Stimulated activated CD8-positive, alpha-beta memory T cell treated with anti-CD3 and anti-CD28 coated beads, Interleukin-2, amount 100 ng/mL, for 1 hour (primary cell): ENCODE measurements at places on chromosomes 13 and 19.

- no peak for DNase-seq
These were observed 15.0 kb downstream of the FZR1 start for GRCh38 chr19:3521104-3521445.

- no peak for DNase-seq
These were observed 3.7 kb upstream of the SIN3B start for GRCh38 chr19:16825312-16826052.

DNA sequence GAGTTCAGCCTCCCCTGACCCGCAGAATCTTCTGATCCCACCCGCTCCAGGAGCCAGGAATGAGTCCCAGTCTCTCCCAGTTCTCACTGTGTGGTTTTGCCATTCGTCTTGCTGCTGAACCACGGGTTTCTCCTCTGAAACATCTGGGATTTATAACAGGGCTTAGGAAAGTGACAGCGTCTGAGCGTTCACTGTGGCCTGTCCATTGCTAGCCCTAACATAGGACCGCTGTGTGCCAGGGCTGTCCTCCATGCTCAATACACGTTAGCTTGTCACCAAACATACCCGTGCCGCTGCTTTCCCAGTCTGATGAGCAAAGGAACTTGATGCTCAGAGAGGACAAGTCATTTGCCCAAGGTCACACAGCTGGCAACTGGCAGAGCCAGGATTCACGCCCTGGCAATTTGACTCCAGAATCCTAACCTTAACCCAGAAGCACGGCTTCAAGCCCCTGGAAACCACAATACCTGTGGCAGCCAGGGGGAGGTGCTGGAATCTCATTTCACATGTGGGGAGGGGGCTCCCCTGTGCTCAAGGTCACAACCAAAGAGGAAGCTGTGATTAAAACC, 1.1 kb upstream of the APOE start:
- no peak for DNase-seq

GRCh38 chr13:75493156-75493555, 11.2 kb upstream of the TBC1D4 start:
- DNase-seq = no peak

GRCh38 chr13:109787135-109787954, 962 bp upstream of the IRS2 start:
- DNase-seq = no peak

- DNase-seq = no peak
These were observed 17.6 kb downstream of the GNA11 start for GRCh38 chr19:3111586-3112247.

DNA sequence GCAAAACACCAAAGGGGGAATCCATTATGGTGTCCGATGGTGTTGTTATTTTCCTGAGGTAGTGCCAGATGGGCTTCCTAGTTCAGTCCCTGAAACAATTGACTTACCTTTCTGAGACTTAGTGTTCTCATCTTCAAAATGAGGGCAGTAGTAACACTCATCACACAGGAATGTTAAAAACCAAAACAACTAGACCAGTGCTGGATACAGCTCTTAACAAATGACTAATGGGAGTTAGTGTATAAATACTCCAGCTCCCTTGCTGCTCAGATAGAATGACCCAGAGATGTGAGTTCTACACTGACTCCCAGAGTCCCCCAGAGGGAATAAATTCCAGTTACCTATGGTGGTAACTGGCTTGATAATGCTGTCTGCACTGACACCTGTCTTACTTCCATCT, 49.9 kb downstream of the MBD3L2B start:
- no peak for DNase-seq

- no peak for DNase-seq
These were observed 4.1 kb downstream of the SLC10A2 start for GRCh38 chr13:103062079-103062478.
